ENCODE measurements at places on chromosomes 3 and 15.
A peak's percentile ranks its signal among the peaks of the same experiment; 100 is the strongest.

DNA sequence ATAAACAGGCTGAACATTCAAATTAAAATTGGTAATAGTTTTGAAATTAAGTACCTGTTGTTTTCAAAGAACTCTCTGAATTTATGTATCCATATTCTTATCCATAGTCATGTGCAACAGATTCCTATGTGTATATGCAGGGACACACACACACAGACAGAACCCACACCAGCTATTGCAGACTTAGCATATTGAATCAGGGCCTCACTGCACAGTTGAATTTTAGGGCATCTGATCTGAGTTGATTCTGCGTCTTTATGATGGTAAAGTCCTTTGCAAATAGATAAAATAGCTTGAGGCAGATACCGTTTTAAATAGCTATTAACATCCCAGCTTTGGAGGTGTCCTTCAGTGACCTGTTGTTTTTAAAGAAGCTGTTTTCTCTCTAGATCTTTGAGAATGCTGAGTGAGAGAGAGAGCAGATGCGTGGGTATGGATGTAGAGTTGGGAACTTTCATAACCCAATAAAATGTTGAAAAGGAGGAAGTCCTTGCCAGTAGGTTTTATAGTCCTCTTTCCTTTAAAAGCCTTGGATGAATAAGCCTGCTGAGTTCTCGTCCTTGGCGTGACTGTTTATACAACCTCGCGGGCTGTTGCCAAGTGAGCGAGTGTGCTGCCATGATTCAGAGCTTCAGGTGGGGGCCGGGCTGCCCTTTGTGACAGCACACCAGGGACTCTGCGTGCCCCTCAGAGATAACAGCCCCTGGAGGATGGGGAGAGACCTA, 18.3 kb downstream of the MYZAP start:
- no peak for DNase-seq

- DNase-seq, result no peak
Measured at GRCh38 chr15:50797926-50798325, 32.4 kb upstream of the SPPL2A start.

- DNase-seq, result no peak
Measured at GRCh38 chr3:49122451-49122850, 1.8 kb upstream of the USP19 start.

DNA sequence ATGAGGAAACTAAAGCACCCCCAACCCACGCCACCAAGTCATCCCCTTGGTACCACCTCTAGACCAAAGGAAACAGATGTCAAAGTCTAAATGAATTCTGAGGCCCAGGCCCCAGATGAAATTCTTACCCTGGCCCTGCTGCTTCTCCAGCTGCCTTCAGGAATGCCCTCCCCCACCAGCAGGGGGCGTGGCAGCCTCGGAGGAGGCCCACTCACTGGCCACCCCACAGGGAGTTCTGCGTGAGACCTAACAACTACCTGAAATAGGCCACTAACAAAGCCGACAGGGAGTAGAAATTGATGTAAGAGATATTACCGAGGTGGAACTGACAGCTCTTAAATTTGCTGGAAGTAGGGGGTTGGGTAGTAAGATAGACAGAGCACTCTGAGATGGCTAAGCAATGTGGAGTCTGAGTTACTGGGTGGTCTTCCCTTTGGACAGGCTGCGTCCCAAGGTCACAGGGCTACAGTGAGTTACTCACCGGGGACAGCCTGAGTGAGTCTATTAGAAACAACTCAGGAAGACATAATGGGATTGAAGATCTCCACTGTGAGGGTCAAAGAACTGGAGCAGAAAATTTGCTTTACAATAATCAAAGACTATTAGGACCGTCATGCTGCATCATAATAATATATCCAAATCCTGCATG, 240.7 kb downstream of the SHOX2 start:
- peak; percentile 3 for DNase-seq

DNA sequence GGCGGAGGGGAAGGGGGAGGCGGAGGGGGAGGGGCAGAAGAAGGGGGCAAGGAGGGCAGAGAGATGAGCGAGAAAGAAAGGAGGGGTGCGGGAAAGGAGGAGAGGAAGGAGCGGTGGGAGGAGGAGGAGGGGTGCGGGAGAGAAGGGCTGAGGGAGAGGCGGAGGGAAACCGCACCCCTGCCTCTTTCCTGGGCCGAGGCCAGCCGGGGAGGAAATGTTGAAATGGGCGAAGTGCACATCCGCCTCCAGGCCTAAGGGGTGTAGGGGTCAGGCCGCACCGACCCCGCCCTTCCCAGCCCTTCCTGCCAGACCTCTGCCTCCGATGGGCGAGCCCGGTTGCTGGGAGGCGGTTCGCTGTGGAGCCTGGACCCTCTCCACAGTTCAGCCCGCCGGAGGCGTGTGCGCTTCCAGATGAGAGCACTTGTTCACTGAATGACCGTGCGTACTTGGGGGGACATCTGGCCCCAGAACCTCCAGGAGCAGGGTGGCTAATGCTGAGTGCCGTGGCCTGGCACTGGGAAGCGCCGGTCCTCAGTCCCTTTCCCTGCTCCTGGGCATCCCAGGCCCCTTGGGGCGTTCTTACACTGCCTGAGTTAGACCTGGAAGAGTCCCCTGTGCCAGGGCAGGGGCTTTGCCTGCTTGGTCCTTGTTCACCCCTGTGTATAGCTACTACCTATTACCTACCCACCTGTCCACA, 110.3 kb upstream of the KLF13 start:
- peak; percentile 27 for DNase-seq

DNA sequence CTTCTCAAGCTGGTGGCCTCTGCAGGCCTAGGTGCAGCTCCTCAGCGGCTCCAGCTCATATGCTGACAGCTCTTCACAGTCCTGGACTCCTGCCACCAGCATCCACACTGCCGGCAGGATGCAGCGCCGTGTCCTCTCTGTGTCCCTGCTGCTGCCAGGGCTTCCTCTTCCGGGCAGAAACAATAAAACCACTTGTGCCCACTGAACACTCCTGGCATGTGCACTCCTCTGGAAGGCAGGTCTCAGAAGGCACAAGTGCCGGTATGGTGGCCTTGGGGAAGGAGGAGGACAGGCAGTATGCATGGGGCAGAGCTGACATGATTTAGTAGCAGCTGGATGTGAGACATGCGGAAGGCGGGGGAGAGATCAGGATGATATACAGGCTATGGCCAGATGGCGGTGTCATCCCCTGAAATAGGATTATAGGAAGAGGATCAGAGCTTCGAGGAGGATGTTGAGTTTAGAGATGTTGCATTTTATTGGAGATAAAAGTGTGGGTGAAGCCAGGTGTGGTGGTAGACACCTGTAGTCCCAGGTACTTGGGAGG, 7.5 kb upstream of the MAN2A2 start:
- no peak for DNase-seq

DNA sequence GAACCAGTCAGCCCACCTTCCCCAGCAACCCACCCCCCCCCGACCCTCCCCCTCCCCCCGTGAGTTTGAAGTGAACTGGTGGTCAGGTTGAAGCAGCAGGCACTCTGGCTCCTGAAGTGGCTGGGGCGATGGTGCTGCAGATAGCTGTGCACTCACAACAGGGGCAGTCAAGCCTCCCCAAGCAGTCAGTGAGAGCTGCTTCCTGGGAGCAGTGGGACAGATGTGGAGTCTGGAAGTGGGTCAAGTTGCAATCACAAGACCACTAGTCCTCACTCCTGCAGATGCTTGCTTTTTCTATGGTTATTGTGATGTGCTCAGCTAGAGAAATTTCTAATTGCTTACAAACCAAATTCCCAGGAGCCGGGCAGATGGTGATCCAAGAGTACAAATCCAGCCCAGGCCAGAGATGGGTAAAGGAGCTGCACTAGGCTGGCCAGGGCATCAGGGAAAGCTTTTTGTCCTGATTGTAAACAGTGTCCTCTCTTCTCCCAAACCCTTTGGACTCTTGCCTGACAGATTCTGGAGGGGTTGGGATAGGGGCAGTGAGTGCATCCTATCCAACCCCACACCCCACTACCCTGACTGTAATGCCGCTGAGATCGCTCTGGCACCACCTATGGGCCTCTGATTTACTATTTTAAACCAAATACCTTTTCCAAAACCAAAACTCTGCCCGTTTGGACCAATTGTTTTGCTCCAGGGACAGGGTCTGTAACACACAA, 9.8 kb upstream of the CLPX start:
- no peak for DNase-seq

DNA sequence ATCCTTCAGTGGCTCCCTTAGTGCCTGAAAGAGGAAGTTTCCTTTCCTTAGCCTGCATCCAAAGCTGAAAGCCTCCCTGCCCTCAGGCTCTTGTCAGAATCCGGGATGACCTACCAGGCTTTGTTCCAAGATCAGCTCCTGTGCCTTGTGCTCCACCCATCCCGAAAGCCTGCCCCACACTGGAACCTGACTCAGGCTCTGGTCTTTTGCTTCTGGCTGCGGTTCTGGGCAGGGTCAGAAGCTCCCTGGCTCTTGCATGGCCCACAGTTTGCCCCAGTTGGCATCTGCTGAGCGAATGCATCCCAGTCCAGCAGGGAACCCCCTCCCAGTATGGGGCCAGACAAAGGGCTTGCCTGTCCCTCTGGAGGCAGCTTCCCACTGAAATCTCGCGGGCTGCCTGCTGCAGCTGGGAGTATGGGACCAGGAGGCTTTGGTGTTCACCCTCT, 25.9 kb upstream of the KIF23 start:
- no peak for DNase-seq

GRCh38 chr15:35308802-35309201, 223.7 kb upstream of the NANOGP8 start:
- DNase-seq, result no peak

GRCh38 chr15:49674370-49674769, 53.5 kb downstream of the DTWD1 start:
- no peak for DNase-seq

DNA sequence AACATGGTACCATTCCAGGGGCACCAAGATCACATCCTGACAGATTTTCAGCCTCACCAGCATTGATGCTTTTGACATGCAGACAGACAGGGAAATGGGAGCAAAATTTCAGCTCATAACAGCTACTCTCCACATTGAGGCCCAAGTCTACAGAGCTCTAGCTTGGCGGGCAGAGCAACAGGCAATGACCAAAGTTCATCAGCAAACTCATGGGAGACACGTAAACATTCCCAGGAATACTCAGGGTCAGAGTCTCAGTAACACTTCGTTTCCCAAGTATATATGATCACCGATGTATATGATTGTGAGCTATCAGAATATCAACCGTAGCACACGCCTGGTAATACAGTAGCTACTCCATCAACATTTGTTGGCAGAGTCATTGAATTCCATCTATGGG, 59.2 kb upstream of the SLC24A5 start:
- no peak for DNase-seq

GRCh38 chr3:11477407-11477911, 166.3 kb downstream of the VGLL4 start:
- DNase-seq, result no peak

GRCh38 chr15:93060336-93061248, 28.4 kb downstream of the RGMA start:
- DNase-seq, result no peak

DNA sequence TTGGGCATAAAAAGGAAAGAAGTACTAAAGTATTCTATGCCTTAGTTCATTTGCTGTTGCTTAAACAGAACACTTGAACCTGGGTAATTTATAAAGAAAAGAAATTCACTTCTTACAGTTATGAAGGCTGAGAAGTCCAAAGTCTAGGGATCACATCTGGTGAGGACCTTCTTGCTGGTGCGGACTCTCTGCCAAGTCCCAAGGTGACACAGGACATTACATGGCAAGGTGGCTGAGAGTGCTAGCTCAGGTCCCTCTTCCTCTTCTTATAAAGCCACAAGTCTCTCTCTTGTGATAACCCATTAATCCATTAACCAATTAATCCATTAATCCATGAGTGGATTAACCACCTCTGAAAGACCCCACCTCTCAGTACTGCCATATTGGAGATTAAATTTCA, 3.1 kb upstream of the ZBTB38 start:
- no peak for DNase-seq

- no peak for DNase-seq
Measured at GRCh38 chr3:130687327-130687726, 59.3 kb downstream of the PIK3R4 start.

DNA sequence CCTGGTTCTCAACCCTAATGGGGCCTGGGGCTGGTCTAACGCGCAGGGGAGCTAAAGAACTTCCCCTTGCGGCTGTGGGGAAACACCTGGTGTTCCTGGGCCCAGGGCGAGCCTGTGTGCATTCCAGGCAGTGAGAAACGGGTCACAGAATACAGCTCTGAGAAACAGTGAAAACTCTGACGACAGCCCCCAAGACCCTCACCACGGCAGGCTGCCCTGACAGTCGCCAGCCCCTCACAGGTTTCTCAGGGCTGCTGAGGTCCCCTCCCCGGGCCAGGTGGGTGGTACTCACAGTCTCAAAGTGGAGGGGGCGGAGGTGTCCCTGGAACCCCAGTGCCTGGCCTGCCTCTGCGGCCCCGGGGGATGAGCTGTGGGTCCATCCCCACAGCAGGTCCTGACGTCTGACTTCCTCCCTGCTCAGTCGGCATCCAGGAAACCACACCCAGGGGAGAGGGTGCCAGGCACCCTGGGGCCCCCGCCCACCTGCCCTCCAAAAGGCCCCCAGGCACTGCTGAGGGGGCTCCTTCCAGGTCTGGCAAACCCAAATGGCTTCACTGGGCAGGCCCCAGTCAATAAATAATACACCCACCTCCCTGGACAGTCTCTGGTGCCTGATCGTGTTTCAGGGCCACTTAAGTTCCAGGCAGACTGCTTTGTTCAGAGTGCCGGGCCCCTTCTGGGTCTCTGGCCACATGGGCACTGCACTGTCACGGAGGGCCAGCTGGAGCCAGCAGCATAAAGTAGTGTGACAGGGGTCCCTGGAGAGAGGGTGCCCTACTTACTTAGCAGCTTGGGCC, 57.7 kb downstream of the IQSEC1 start:
- DNase-seq, result no peak

DNA sequence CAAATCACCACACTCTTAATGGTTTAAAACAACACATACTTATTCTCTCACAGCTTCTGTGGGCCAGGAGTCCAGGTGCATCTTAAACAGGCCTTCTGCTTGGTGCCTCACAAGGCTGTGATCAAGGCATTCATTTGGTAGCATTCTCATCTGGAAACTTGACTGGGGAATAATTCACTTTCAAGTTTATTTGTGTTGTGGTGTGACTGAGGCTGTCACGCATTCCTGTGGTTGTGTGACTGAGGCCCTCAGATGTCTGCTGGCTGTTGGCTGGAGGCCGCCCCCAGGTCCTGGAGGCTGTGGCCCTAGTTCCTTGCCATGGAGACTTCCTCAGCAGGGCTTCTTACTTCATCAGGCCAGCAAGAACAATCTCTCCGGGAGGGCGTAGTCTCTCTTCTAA, 16.9 kb upstream of the FAM3D start:
- DNase-seq, result no peak

- no peak for DNase-seq
Measured at GRCh38 chr3:47007001-47007400, 27.5 kb downstream of the NBEAL2 start.

DNA sequence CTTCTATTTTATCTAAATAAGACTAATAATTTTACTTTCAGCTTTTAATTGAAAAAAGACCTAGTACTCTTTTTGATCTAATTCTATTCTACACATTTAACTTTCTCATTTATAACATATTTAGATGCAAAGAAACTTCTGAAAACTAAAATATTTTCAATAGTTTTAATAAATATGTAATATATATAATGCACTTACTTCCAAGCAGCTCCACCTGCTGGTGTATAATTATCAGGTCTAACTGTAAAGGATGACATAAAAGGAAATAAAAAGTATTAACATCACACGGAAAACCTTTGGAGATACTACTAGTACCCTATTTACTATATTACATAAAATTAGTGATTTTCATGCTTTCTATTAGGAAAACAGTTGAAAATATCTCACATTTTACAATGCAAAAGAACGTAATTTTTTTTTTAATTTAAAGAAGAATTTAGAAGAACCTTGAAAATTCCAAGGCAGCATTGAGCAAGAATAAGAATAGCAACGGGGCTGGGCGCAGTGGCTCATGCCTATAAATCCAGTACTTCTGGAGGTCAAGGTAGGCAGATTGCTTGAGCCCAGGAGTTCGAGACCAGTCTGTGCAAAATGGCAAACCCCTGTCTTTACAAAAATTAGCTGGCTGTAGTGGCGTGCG, 10.2 kb downstream of the PLSCR5 start:
- no peak for DNase-seq

Measured in stimulated activated CD8-positive, alpha-beta memory T cell treated with anti-CD3 and anti-CD28 coated beads, Interleukin-4, amount 100 ng/mL, for 4 hours (primary cell).